Activated CD4-positive, alpha-beta T cell treated with anti-CD3 and anti-CD28 coated beads, Interleukin-2, amount 50 U/mL, for 1 hour (primary cell): ENCODE measurements at places on chromosomes 12 and 14.

DNA sequence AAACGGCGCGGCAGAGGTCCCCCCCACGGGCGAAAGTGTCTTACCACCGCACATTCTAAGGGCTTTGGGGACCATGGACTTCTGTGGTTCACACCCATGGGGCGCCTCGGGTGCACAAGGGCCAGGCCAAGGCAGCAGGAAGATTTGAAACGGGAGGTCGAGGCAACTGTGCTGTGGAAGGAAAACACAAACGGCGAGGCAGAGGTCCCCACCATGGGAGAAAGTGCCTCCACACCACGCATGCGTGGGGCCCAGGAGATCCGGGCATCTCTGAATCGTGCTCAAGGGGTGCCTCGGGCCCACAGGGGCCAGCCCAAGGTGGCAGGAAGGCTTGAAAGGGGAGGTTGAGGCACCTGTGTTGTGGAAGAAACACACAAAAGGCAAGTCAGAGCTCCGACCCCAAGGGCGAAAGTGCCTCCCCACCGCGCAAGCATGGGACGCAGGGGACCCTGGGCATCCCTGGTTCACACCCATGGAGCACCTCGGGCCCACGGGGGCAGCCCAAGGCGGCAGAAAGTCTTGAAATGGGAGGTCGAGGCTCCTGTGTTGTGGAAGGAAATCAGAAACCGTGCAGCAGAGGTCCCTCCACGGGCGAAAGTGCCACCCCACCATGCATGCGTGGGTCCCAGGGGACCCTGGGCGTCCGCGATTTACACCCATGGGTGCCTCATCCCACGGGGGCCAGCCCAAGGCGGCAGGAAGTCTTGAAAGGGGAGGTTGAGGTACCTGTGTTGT, 371.0 kb downstream of the ALG10 start:
- no peak for DNase-seq

DNA sequence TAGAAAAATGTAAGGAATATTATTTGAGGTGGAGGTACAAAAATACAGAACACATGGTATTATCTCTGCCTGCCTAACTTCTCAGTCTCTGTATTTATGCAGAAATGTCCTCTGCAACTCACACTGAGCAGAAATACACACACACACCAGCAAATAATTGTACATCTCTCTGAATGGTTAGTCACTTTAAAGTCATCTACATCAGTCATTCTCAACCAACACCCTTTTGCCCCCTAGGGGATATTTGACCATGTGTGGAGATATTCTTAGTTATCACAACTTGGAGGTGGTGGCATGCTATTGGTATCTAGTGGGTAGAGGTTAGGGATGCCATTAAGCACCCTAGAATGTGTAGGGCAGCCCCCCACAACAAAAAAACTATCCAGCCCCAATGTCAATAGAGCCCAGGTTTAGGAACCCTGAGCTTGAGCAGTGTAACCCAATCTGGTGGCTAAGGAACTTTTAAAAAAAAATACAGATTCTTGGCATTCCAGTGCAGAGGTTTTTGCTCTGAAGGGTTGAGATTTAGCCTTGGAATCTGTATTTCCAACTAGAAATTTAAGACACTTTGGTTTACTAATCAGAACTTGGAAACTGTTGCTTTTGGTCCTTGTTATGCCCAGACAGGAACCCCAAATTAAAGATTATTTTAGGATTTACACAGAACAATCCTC, 183.8 kb downstream of the TBX5 start:
- no peak for DNase-seq

- no peak for DNase-seq
Observed at GRCh38 chr12:45234139-45234865, 18.4 kb downstream of the ANO6 start.

GRCh38 chr12:68792952-68793351, 15.0 kb upstream of the MDM2 start:
- DNase-seq, result no peak

DNA sequence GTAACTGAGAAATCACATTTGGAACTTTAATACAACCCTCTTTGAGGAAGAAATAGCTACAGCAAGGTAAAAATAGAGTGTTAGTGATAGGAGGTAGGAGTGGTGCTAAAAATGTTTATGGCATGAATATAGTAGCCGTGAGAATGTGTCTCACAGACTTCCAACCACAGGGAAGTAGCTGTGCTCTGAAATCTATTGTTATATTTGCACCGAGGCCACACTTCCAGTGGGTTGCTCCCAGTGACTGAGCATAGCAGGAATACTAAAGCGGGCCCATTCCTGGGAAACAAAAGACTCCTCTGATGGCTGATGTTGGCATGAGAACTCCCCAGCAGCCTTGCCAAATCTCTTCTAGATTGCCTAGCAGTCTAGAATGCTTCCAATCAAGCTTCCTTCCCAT, 174.1 kb upstream of the PLXNC1 start:
- DNase-seq, result no peak

DNA sequence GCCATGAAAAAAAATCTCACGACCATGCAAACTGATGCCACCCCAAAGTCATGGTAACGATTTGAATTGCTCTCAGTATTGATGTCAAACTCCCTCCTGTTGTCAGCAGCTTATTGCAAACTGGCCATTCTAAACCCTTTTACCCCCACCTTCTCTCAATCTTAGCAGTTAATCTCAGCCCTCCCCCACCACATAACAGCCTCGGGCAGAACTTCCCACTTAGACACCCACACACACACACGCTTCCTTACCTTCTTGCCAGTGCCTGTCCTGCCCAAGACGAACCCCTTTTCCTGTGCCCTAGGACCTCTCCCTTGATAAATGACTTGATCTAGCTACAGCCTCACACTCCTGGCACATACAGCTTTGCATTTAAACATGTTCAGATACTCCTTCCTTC, 56.6 kb downstream of the GPATCH2L start:
- DNase-seq, result no peak

GRCh38 chr12:12197128-12197527, 69.7 kb downstream of the LRP6 start:
- DNase-seq, result no peak

GRCh38 chr14:96889091-96889490, 91.9 kb downstream of the VRK1 start:
- no peak for DNase-seq

DNA sequence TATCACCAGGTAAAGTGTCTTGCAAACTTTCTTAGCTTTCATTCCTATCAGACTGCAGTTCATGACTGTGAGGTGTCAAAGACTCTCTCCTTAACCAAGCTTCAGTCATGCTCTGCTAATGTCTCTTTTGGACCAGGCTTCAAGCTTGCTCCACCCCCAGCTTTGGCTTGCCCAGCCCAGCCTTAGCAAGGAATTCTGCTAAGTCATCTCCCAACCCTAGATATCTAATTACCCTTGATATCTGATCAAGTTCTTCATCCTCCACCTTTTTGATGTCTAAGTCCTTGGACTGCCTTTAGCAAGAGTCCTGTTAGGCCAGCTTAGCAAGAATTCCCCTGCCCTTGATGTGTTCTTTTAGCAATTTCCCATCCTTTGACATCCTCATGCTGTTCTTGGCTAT, 108.9 kb upstream of the FGD4 start:
- no peak for DNase-seq
